CD4-positive, alpha-beta T cell treated with Interleukin-4 for 1 hour (primary cell): ENCODE measurements at places on chromosomes 1 and 21.

DNA sequence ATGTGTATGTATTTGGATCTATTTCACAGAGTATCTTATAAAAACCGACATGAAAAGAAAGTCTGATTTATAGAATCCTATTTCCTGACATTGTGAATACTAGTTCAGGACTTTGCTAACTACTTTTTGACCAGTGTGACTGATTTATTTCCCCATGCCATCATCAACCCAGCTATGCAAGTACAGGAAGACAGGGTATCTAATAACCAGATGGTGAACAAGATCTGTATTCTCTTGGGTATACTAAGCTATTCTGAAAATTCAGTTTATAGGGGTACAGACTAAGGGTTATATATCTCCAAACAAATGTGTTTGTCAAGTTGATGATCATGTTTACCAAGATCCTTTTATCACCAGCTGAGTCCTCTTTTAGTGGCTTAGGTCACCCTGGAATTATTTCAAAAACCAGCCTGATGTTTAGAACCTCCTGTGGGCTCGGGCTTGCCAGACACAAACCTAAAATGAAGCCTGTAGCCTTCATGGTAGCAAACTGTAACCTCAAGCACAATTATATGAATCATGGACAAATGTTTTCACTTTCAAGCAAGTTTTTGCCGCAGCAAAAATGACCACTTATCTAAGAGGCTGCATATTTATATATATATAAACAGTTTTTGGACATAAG, 185.1 kb downstream of the FGGY start:
- no peak for DNase-seq

DNA sequence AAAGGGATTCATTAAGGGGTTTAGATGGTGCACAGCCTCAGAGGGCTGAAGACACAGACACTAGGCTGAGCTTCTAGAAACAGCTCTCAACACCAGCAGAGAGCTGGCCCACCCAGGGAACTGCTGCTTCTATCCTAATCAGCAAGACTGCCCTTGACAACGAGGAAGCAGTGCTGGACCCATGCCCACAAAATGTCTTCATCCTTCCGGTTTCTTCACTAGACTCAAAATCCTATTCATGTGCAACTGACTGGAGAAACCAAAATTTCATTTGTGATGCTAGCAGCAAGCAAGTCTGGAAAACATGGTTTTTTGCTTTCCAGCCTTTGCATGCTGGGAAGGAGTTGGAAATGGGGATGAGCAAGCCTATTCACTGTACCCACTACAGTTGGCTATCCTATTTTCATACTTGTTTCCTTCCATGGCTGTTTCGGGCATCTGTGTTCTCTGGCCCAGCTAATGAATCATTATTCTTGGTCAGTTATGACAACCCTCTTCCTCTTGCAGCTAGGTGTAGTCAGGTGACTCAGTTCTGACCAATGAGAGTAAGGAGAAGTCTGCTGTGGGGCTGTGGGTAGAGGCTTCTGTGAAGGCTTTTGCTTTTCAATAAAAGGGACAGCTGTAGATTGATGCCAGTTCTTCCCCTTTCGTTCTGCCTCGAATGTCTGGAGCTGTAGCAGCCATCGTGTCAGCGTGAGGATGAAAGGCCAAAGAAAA, 14.6 kb upstream of the TMEM61 start:
- peak; percentile 37 for DNase-seq

DNA sequence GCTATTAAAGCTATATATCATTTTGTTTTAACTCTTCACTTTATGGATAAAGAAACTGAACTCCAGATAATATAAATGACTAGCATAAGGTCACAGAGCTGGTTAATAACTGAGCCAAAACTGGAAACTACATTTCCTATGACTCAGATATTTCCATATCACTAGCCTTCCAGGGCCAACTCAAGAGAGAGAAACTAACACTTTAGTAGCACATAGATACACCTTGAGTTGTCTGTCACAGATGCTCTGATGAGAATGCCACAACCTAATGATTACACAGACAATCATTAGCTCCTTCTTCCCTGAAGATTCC, 40.7 kb downstream of the NME7 start:
- DNase-seq: no peak

- no peak for DNase-seq
These were observed 55.6 kb upstream of the MYOCOS start for GRCh38 chr1:171566467-171566866.

GRCh38 chr1:227372726-227373130, 54.4 kb upstream of the CDC42BPA start:
- DNase-seq: no peak

DNA sequence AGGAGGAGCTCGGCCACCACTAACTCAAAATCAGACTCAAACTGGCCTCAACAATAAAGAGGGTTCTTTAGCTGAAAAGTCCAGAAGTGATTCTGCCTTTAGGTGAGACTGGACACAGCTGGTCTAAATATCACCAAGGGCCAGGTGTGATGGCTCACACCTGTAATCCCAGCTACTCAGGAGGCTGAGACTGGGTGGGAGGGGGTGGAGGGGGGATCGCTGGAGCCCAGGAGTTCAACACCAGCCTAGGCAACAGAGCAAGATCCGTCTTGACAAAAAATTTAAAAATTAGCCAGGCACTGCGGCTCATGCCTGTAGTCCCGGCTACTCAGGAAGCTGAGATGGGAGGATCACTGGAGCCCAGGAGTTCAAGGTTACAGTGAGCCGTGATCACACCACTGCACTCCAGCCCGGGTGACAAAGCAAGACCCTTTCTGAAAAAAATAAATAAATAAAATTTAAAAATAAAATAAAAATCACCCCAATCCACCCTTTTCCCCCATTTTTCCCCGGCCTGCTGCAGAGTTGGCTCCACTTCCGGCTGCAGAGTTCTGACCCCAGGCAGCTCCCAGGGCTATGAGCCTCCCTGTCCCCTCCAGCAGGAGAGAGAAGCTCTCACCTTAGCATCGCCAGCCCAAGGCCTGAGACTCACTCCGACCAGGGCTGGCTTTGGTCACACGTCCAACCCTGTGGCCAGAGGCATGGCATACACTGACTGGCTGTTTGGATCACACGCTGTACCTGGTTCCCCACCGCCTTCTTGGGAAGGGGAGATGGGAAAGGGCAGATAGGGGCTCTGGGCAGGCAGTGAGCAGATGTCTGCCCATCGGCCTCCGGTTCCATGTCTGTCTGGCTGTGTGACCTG, 87.3 kb upstream of the IFFO2 start:
- DNase-seq: no peak

DNA sequence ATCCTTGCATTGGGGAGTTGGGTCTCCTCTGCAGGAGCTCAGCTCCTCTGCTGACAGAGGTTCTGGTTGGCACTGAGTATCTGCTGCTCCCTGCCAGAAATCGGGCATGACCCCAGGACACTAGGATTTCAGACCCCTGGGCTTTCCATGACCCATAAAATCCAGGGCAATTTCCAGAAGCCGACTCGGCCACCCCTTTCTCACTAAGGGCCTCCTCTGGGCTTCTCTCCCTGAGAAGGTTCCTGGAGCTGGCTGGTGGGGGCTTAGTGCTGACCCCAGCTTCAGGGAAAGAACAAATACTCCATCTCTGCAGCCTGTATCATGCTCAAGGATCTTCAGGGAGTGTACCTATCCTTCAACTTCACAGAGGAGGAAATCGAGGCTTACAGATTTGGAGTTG, 603.4 kb downstream of the PTPRU start:
- DNase-seq: no peak

GRCh38 chr21:31252091-31252490, 92.0 kb downstream of the TIAM1 start:
- DNase-seq: no peak

DNA sequence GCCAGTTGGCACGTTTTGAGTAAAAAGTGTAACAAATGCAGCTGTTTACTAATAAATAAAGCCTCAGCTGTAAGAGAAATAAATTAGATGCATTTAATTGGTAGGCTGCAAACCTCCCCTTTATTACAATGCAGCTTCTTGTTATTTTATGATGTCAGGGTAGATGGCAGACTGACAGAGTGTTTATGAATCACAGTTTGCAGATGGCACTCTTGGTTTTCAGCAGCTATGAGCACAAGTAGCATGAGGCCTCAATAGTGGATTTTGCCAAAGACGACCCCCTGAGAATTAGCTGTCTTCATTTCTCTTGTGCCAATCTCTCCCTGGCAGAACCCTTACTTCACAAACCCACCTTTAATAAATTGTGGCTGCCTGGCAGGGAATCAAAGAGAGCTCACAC, 161.2 kb upstream of the C1orf87 start:
- no peak for DNase-seq
